ENCODE measurements at places on chromosomes 6 and 20.

DNA sequence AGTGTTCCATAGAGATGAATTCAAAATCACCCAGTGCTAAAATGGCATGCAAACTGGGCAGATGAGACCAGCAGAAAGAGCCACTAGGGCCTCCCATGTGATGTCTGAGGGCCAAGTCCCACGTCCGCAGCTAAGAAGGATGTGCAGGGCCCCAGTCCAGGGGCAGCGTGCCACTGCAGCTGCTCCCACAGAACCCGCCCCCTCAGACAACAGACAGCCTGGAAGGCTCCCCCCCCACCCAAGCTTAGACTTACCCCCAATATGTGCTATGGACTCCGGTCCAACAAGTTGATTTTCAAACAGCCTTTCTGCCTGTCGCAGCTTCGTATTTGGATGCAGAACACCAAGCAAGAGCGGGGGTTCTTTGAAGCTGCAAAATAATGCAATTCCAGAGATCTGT lies 14.0 kb downstream of the APMAP start:
- no peak for DNase-seq

DNA sequence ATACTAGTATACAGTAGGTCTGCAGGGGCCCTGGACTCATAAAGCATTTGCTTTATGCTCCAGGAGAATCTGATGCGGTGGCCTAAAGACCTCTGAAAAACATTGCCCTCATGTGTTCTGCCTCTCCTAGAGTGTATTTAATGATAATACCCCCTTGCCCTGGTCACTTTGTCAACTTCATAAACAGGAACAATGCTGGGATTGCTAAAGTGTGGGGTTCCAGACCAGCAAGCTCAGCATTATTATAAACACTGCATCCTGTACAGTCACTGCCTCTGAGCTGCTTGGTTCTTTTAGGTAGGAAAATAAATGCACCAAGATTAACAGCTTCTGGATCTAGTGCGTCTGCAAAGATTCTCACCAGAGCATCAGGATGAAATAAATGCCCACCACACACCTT lies 12.2 kb downstream of the TREM1 start:
- DNase-seq, result no peak

DNA sequence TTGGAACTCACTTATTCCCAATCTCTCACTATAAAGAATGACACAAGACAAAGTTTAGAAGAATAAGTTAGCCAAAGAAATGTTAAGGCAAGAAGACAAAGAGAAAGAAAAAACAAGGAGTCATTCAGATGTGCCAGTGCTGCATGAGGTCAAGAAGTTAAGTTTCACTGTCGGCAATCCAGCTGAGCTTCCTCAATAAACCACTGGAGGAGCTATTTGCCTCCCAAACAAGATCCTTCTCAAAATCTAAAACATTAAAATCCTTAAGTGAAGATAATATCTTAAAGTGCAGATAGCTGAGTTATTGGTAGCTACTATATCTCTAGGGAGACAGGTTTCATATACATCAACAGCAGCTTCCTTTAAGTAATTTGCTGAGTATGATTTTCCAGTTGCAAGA lies 512.3 kb downstream of the HDGFL1 start:
- no peak for DNase-seq

GRCh38 chr20:31633339-31633914 lies 4.3 kb upstream of the COX4I2 start:
- no peak for DNase-seq

- no peak for DNase-seq
Measured at GRCh38 chr6:157800420-157801237, 22.4 kb upstream of the SNX9 start.

Measured in activated T-cell treated with anti-CD3 and anti-CD28 coated beads for 1 hour (primary cell).